Putamen (tissue), 1 donor: ENCODE measurements at places on chromosomes 1 and 21.

DNA sequence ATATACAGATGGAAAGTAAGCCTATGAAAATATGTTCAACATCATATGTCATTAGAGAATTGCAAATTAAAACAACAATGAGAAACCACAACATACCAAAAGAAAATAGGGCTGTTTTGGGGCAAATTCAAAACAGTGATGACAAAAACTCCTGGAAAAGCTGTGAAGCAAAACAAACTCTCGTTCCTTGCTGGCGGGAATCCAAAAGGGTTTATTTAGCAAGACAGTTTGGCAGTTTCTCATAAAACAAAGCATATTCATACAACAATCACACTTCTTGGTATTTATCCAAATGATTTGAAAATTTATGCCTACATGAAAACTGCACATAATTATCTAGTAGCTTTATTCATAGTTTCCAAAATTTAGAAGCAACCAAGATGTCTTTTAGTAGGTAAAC, 44.4 kb downstream of the COL11A1 start:
- DNase-seq, result no peak

- no peak for DNase-seq
Measured at GRCh38 chr1:171152549-171152948, 32.6 kb upstream of the FMO2 start.

DNA sequence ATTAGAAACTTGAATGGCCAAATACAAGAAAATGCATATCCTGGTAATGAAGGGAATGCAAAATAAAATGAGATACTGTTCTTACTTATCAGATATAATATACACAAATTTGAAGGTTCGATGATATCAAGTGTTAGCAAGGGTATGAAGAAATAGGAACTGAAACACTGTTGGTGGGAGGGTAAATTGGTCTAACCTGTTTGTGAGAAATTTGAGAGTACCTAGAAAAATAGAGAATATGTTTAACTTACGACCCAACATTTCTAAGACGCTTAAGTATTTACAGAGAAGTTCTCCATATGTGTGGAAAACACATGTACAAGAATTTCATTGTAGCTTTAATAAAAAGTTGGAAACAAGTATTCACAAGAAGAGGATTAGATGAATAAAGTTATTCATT, 25.9 kb downstream of the ATG4C start:
- DNase-seq, result no peak

- DNase-seq, result no peak
Measured at GRCh38 chr1:157069601-157070000, 24.1 kb upstream of the ARHGEF11 start.

- DNase-seq, result peak; percentile 39
Measured at GRCh38 chr1:167601442-167602383, 28.3 kb upstream of the RCSD1 start.

DNA sequence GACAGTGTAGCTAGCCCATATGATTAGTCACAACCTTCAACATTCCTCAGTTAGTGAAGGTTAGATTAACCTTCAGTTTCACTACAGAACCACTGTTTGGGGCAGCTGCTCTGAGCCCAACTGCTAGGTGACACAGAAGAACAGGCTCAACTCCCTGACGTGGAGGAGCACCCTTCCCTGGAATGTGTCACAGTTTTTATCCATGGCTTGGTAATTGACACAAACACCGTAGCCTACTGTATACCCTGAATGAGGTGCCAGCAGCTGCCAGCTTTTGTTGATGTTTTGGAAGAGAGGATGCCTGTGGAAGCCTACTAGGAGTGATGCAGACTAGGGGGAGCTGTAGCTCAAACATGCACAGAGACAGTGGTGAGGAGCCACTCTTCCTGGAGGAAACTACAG, 56.6 kb upstream of the CR2 start:
- DNase-seq, result no peak

GRCh38 chr1:226644541-226645176, 94.4 kb downstream of the ITPKB start:
- DNase-seq, result no peak

- DNase-seq, result no peak
Measured at GRCh38 chr1:107434361-107434693, 293.5 kb downstream of the NTNG1 start.

- DNase-seq, result peak; percentile 45
Measured at GRCh38 chr1:112636597-112637253, 17.1 kb downstream of the CAPZA1 start.

GRCh38 chr1:47584249-47584648, 146.4 kb downstream of the FOXD2 start:
- no peak for DNase-seq

DNA sequence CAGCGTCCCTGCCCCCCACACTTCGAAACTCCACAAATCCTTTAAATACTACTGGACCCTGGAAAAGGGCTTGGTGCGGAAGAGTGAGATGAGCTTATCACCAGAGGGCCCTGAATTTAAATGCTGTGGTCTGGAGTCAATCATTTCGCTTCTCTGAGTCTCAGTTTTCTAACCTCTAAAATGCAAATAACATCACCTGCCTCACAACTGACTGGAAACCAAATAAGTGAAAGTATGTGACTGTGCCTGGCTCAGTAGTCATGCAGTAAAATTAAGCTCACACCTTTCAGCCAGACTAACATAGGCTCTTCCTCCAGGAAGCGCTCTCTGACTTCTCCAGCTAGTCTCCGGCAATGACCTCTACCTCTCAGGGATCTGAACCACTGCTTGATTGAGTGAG, 4.2 kb downstream of the GJA4 start:
- no peak for DNase-seq
